ENCODE measurements at places on chromosomes 12 and 14.

GRCh38 chr14:55099756-55100155, 29.3 kb upstream of the LGALS3 start:
- DNase-seq, result no peak

- no peak for DNase-seq
These were observed 217.7 kb upstream of the DCN start for GRCh38 chr12:91400271-91400670.

DNA sequence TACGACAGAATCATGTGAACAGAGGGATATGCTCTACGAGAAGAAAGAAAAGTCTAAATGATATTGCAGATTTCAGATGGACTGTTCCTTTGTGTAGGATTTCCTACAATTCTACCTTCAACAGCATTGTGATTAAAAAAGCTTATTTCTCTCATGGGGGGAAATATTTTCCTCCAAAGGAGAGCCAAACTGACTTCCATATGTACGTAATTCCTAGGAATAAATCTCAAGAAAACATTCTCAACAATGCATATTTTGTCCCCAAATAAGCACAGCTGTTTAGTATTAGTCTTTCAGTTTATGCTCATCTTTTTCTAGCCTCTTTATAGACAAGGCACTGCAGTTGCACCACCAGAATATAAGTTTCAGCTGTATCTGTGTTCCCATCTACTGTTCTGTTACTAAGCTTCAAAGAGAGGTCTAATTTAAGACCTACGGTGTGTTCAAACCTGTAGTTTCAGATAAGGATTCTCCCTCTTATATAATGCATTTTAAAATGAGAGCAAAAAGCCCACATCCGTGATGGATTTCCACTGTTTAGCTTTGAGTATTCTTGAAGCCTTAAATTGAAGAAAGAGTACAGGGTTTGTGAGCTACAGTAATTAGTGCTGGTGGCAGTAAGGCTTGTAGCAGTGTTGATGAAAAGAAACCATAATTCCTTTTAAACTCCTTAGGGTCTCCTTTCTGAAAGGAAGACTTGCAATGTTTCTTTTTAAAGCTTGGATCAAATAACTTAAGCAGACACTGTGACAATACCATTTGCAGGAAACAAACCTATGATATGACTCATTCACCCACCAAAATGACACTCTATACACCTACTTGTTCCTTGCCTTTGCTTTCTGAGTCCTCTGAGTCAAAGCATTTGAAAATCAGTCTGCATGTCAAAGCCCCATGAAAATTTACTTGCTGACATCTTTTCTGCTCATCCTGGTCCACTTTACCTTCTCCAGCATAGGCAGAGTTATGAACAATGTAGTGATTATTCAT, 754.1 kb downstream of the NOVA1 start:
- no peak for DNase-seq

DNA sequence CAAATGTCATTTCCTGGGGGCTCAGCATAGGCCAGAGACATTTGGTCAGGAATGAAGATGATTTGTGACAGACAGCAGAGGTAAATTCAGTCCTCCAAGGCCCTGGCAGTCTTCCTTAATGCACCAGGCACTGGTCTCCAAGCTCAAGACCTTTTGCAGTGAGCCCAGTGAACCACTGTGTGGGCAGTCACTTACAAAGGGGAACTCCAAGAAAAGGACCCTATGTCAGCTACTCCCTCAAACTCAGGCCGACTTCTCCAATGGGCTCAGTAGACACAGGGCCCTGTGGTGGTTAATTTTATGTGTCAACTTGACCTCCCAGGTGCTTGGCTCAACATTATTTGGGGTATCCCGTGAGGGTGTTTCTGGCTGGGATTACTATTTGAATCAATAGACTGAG, 29.3 kb upstream of the PLEK2 start:
- no peak for DNase-seq

DNA sequence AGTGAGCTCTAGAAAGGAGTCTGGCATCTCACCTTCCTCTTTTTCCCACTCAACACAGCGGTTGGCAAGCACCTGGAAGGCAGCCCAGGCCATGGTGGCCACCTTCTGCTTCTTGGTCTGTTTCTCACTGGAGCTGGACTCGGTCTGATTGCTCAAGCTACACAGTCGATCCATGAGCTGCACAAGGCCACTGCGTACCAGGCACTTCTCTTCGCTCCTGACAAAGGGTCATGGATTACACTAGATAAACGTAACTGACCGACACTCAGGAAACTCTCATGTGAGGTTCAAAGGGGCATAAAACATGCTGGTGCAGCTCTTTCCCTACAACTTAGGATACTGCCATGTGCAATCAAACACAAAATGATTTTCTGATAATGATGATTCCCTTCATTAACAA, 113.7 kb downstream of the TRAFD1 start:
- no peak for DNase-seq

DNA sequence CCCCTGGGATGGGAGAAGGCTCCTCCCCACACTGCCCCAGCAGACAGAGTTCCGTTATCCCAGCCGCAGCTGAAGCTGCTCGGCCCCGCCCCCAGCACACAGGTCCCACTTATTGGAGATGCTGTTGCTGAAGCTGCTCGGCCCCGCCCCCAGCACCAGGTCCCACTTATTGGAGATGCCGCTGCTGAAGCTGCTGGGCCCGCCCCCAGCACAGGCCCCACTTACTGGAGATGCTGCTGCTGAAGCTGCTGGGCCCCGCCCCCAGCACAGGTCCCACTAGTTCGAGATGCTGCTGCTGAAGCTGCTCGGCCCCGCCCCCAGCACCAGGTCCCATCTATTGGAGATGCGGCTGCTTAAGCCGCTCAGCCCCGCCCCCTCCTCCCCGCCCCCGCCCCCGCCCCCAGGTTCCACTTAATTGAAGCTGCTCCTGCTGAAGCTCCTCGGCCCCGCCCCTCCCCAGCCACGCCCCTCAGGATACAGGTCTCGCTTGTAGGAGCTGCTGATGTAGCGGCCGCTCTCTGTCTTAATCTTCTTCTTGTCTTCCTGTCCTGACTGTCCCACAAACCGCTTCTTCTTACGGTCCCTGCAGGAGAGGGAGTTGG, 12.0 kb downstream of the CFAP73 start:
- DNase-seq, result no peak

DNA sequence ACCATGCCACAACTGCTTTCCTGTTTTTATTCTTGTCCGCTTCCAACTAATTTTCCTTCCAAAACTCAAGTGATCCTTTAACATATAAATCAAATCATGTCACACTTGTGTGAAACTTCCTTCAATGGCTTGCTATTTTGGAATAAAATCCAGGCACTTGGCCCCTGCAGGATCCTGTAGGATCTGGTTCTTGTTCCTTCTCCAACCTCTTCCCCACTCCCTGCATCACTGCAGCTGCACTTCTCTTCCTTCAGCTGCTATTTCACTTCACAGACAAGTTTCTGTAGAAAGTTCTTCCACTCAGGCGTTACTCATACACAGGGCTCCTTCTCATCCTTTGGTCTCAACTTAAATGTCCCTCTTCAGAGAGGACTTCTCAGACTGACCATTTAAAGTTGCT, 239.7 kb upstream of the BTG1 start:
- no peak for DNase-seq

DNA sequence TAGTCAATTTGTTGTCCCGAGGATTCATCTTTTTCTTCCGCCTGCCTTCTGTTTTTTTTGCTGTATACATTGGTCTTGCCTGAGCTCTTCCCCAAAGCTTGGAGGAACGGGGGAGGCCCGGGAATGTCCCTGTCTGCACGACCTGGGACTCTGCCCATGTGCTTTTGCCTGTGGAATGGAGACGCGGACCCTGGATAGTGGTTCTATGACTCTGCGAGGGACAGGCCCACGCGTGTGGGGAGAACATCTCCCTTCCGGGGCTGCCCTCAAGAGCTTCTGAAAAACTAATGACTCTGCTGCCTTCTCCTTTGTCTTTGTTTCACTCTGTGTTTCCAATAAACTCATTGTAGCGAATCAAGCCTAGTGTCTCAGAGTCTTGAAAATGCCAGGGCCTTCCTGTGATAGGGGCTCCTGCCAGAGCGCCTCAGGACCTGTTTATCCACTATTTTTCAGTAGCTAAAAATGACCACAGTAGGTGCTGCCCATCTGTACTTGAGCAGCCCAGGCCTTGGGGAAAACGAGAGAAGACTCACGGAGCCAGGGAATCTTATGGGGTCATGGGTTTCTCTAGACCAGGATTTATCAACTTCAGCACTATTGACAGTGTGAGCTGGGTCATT, 12.3 kb downstream of the KRT83 start:
- DNase-seq, result no peak

- DNase-seq, result no peak
These were observed 37.9 kb downstream of the PTPN21 start for GRCh38 chr14:88516861-88517357.

DNA sequence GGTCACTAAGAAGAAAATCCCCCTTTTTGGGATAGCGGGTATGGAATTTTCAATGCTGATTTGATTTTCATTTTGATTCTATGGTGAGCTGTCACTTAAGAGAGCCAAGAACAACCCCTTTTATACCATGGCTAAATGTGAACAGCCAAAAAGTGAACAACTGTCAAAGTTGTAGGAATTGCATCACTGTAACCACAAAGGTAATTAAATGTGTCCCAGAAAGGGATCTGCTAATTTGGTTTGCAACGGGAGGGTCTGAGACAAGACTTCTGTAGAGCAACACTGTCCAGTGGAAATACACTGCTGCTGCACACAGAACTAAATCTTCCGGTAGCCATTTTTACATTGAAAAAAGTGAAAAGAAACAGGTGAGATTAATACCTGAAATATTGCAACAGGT, 14.6 kb downstream of the CHST11 start:
- DNase-seq, result no peak

GRCh38 chr12:6041891-6042290, 82.6 kb downstream of the VWF start:
- DNase-seq, result no peak

GRCh38 chr14:64788706-64789105, 84.5 kb downstream of the PLEKHG3 start:
- DNase-seq, result no peak

GRCh38 chr14:36690311-36691040, 28.8 kb downstream of the PAX9 start:
- no peak for DNase-seq

DNA sequence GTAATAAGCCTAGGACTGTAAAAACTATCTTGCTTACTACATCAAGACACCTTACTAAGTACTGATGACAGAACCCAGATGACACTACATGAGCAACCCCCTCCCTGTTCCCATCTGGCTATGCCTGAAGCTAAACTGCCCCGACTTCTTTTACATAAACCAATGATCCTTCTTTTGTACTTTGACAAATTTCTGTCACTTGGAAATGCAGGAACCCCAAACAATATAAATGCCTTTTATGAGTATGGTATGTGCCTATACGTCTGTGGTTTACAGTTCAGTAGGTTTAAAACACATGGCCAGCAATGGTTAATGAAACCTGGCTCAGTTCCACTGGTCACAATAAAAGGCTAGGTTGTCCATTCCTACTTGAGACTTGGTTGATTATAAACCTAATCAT, 6.1 kb downstream of the SYCP3 start:
- DNase-seq, result no peak

DNA sequence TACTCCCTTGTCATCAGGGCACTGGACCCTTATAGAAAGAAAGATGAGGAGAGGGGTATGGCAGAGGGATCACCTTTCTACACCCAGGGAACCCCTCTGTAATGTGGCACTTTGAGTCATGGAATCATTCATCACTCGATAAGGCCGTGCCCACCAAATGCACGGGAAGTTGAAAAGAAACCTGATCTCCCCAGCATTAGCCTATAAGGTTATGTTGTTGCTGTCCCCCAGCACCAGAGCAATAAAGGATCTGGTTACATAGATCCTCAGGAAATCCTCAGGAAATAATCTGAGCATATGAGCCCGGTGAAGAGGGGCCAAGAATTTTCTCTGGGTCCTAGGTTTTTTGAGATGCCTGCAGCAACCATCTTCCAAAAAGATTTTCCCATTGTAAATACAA, 148.8 kb upstream of the CRY1 start:
- no peak for DNase-seq

DNA sequence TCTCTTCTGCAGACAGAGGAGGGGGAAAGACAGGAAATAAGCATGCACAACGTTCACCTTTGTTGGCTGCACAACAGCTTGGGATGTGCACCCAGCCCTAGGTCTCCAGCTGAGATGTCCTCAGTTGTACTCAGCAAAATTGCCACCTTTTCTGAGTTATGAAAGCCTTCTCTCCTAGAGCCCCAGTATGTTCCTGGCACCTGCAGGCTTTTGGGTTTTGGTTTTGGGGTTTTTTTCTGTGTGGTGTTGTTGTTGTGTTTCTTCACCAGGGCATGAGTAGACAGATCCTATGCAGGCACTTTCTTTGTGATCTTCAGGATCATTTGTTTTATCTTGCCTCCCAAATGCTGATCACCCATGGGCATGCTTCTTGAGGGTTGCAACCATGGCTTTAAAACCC, 463.4 kb downstream of the DPF3 start:
- DNase-seq, result no peak

DNA sequence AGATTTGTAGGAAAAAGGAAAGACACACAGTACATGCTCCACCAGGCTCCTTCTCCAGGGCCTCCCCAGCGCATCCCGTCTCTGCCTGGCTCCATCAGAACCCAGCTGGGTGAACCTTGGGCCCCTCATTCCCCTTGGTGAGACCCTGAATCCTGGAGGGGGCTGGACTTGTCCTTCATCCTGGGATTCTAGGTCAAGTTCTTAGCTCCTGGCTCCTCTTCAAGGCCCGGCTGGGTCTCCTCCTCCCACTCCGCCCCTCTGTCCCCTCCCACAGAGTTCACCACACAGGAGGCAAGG, 49.2 kb downstream of the PSMA6 start:
- DNase-seq, result no peak

DNA sequence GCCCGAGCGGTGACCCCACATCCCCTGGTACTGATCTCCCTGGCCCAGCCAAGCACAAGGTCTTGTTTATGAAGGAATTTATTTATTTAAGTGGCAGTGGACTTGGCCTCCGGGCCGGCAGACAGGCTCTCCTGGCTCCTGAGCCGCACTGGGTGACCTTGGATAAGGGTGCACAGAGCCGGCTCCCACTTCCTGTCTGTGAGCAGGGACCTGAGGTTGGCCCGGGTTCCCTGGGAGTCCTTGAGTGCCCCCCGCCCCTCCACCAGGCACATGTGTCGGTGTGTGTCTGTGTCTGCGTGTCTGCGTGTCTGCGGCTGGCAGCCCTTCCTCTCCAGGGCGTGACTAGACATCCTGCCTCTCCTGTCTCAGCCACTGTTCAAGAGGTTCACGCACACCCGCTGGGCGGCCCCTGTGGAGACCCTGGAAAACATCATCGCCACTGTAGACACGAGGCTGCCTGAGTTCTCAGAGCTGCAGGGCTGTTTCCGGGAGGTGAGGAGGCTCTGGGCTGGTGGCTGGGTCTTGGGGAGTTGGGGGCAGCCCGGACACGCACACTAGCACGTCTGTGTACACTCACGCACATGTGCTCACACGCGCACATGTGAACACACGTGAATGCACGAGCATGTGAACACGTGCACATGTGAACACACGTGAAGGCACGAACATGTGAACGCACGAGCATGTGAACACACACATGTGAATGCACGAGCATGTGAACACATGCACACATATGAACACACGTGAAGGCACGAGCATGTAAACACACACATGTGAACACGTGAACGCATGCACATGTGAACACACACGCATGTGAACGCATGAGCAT, 9.3 kb downstream of the TNFAIP2 start:
- no peak for DNase-seq
